ENCODE measurements at places on chromosomes 2 and 18. TPM values are rescaled to one million over a fixed set of nuclear protein-coding genes. Genes with fewer than 3 reads are reported as not detected.

The AMER3 gene
- not detected for total RNA-seq

The DIPK1C gene
- total RNA-seq: not detected

The CSRNP3 gene
- 1.4 TPM for total RNA-seq

The TEX51 gene
- total RNA-seq: not detected

The IFT172 gene
- 38.3 TPM for total RNA-seq

The ABCG8 gene
- not detected for total RNA-seq

The COX5B gene
- total RNA-seq: 166 TPM

The ASNSD1 gene
- 63.3 TPM for total RNA-seq

The SP5 gene
- not detected for total RNA-seq

The MIB1 gene
- total RNA-seq: 60.9 TPM

The IL18R1 gene
- total RNA-seq: 8.3 TPM

The TRIM54 gene
- 0.10 TPM for total RNA-seq

The HMSD gene
- total RNA-seq: not detected

The CRYGC gene
- total RNA-seq: not detected

The PIEZO2 gene
- total RNA-seq: 5.3 TPM

The PKDCC gene
- 86.0 TPM for total RNA-seq

The CERS6 gene
- total RNA-seq: 18.8 TPM

The DOK1 gene
- total RNA-seq: 116 TPM
